Activated CD8-positive, alpha-beta memory T cell treated with anti-CD3 and anti-CD28 coated beads for 1 hour (primary cell): ENCODE measurements at places on chromosomes 5 and 9.

DNA sequence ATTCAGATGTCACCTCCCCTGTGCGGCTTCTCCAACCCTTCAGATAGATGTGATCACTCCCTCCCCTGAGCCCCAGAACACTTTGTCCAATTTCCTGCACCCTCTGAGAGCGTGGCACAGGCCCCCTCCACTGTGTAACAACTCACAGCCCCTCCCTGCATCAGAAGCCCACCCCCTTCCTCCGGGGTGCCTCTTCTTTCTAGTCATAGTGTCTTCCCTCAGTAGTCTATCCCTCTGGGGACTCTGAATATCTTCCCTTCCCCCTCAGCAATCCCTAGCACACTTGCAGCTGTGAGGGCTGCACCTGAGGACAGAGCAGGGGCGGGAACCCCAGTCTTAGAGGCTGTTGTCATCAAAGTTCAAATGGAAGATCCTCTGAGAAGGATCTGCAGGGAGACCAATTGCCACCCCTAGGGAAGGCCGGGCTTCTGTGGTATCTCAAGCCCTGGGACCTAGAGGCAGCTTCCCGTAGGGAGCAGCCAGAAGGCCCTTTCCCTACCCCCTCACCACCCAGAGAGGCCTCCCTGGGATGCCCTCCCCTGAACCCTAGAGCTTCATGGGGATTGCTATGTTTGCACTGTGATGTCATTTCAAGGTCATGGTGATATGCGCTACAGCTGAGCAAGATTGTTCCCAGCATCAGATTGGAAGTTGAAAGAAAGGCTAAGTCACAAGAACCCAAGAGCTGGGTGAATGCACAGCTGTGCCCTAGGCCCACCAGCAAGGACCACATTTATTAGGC, 70.7 kb downstream of the THBS4 start:
- no peak for DNase-seq

- DNase-seq, result no peak
Observed at GRCh38 chr9:72534931-72535330, 13.5 kb downstream of the TMC1 start.

DNA sequence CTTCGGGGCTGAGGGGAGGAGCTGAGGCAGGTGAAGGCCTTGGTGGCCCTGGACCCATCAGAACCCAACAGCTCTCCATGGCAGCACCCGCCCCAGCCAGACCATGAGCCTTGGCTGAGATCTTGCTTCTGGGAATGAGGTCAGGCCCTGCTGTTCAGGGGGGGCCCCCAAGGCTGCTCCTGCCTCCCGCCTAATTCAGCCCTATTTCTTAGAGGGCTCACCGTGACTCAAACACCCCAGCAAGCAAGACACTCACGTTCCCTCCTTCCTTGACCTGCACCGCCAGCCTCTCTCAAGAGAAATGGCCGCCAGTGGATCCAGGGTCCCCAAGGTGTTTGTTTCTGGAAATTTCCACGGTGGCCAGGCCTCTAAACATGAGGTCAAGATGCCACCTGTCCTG, 61.4 kb upstream of the PPP1R26 start:
- DNase-seq, result no peak

DNA sequence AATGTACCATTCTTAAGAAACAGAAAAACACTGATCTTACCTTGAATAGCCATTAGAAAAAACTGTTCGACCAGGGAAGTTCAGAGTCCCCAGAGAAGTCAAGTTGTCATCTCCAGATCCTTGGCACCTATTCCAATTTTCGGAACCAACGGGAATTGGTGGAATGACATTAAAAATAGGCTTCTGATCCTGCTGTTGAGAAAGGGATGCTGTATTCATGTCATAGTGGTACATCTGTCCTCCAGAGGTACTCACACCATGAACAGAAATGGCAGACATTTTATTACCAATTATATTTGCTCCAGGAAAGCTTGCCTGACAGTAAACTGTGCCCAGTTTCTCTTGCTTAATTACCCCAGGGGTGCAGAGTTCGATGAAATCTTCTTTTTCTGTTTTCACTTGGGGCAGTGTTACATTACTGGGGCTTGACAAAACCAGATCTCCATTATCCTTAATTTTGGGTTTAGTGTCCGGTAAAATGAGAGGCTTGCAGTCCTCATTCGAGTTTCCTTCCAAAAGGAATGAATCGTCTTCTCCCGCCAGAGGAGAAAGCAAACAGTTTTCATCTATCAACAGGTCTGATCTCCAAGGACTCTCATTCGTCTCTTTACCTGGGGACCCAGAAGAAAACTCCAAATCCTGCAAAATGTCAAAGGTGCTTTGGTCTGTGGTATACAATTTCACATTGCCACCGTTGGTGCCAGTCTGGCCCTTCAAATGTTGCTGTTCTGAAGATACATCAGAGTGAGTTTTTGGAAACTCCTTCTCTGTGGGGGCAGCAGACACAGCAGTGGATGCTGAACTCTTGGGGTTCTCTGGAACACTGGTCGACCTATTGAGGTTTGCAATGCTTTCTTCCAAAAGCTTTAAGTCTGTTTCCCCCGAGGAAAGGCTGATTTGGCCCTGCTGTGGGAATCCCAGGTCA, 3.6 kb downstream of the NR3C1 start:
- no peak for DNase-seq

GRCh38 chr9:18588002-18588401, 114.0 kb downstream of the ADAMTSL1 start:
- no peak for DNase-seq

- no peak for DNase-seq
Observed at GRCh38 chr5:79798893-79799590, 109.4 kb downstream of the CMYA5 start.

- DNase-seq, result no peak
Observed at GRCh38 chr9:8207596-8207995, 408.0 kb upstream of the DMAC1 start.

DNA sequence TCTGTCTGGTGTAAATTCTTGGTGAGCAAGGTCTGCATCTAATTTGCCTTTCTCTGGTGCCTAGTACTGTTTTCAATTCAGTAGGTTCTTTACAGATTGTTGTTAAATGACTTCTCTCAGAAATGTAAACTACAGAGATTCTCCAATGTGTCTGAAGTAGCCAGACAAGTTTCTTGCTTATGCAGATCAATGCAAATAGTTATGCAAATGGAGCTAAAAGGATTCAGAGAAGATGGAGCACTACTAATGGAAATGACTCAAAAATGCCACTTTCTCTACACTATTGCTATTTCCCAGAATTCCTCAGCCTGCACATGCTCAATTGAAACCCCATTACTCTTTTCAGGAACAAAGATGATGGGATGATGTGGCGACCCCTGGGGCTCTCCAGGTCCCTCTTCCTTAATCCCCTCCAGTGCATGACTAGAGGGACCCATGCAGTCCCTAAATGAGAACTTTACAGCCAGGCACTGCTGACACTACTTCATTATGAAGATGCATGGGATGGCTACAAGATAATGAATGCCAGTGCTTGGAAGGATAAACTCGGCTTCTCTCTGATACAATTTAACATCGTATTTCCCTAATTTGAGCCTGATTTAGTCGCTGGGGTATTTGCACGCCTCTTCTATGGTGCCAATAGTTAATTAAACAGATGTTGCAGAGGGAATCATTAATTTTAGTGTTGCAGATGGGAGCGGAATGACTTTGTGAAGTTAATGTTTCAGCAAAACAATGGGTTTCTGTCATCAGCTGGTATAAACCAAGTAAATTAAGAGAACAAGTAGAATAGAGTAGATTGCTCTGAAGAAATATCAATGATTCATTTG, 753.2 kb downstream of the TLR4 start:
- no peak for DNase-seq

- DNase-seq, result no peak
Observed at GRCh38 chr5:95102687-95103086, 182.2 kb downstream of the MCTP1 start.

- DNase-seq, result no peak
Observed at GRCh38 chr9:1404940-1405339, 354.8 kb downstream of the DMRT2 start.

- DNase-seq, result no peak
Observed at GRCh38 chr9:9817176-9817575, 795.6 kb downstream of the PTPRD start.

GRCh38 chr9:114484215-114484853, 20.9 kb downstream of the WHRN start:
- no peak for DNase-seq

DNA sequence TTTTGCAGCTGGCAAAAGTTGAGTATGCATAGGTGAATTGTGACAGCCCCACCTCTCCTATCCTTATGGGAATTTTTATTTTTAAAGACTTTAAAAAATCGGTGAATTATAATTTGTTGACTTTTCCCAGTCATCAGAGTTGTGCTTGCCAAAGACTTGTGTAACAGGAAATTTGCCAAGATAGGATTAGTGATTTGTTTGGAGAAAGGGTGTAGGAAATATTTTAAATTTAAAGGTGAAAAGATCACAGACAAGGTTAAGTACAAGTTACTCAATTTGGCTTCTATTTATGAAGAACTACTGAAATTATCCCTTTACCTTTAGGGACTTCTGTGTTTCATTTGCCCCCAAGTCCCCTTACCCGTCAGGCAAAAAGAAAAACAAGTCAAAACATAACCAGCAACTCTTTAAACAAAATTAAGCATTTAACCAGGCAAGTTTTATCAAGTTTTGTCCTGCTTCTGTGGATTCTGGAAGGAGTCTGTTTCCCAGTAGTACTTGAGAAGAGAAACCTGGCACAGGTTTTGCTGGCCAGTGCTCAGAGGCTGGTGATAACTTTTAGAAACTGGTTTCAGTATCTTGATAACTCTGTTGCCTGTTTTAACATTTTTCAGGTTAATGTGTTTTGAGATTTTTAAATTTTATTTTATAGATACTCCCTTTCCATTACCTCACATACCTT, 285.4 kb downstream of the MAST4 start:
- DNase-seq, result no peak
